Stimulated activated CD8-positive, alpha-beta memory T cell treated with anti-CD3 and anti-CD28 coated beads, Interleukin-4, amount 100 ng/mL, for 4 hours (primary cell): ENCODE measurements at places on chromosomes 1 and 21.

GRCh38 chr1:108502624-108503023 is 52.5 kb downstream of the NBPF6 start:
- DNase-seq: no peak

DNA sequence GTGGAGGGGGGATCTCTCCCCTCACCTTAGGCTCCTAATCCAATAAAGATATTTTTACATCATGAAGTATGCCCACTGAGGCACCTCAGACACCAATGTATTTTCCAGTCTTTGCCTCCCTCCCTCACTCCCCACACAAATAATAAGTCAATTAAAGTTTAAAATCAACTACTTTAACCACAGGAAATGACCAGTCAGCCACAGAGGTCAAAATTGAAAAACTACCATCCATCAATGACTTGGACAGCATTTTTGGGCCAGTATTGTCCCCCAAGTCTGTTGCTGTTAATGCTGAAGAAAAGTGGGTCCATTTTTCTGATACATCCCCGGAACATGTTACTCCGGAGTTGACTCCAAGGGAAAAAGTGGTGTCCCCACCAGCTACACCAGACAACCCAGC is 70.6 kb upstream of the DYNLT5 start:
- no peak for DNase-seq

DNA sequence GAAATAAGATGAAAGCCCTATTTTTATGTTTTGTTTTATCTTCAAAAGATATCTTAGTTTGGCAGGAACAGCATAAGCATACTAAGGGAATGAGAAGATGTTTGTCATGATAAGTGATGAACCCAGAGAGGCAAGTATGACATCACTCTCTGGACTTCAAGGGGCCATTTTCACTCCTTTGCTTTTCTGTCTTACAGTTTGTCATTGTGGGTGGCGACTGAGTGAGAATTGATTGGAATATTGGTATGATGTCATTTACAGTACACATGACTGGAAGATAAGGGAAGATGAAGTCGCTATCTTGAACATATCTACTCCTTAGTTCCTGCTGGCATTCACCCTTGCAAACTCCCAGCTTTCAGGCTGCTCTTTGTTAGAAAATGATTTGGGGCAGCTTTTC is 258.1 kb upstream of the RAB4A start:
- DNase-seq: no peak

DNA sequence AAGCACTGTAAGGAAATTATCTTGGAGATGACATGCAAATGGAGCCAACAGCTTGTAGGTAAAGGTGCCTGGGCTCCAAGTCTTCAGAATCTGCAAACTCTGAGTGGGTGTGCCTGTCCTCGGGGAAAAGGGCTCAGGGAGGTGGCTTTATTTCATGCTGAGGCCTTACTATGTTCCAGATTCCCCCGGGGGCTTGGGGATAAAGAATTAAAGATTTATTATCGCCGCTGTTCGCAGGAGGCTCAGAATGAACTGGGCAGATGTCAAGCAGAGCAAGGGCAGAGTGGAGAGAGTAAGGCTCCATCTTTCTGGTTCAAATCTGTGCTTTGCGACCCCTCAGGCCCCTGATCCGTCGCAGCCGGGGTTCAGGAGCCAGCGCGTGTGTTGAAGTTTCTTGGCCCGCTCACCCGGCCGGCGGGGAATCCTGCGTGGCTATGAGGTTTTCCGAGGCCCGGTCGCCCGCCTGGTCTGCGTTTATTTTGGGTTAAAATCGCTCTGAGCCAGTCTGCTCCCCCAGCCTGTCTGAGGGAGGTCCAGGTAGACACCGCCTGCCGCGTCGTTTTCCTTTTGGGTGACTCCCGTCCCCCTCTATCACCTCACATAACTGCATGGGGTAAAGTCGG is 19.5 kb downstream of the RHOU start:
- DNase-seq: no peak

DNA sequence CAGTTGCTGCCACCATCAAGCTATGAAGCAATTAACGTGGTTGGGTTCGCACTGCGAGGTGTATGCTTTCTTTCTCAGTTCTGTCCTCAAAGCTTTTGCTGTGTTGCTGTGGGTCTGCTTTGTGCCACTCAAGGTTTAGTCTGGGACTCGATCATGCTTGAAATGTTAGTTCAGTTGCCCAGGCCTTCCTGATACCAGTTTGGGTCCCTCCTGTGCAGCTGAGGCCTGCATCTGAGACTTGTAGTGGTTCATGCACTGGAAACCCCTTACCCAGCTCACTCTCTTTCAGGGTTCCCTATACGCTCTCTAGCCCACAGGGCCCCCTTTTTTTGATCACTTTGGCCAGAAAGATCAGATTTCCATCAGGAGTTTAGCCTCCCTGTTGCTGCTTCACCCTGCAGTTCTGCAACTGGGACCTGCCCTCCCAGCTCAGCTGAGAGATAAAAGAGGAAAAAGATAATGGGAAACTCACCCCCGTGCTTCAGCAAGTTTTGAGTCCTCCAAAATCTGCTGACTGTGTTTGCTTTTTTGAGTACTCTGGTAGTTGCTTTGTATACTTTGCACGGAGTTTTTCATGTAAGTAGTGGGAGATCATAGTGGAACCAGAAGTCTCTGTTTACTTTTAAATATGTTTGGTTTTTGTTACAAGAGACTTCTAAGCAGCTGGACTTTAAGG is 317.0 kb downstream of the HHAT start:
- no peak for DNase-seq

- DNase-seq: no peak
Measured at GRCh38 chr1:181061487-181061886, 27.0 kb upstream of the IER5 start.

DNA sequence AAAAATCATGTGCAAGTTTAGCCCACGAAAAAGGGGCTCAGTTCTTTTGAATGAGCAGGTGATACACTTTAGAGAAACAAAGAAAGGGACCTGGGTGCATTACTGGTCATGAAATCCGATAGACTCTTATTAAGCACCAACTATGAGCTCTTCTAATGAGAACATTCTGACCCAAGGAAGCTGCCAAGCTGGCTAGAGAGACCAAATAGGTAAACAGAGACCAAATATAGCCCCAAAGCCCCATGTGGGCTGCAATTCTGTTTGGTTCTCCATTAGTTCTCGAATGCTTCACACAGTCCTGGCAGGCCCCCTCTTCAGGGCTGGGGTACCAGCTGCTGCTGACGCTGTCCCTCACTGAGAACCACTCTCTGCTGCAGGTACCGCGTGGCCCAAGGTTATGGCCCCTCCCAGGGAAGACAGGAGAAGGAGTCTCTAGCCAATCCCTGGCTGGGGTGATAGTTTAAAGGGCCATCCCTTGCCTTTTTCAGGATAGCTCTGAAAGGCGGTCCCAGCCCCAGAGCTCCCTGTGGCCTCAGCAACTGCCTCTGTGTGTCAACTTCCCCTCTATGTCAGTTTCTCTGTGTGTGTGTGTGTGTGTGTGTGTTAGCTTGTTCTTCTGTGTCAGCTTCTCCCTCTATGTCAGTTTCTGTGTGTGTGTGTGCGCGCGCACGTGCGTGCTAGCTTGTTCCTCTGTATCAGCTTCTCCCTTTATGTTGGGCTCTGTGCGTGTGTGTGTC is 7.1 kb upstream of the UBXN10 start:
- no peak for DNase-seq

- DNase-seq: no peak
Measured at GRCh38 chr1:150551051-150551783, 2.0 kb downstream of the ADAMTSL4 start.

- DNase-seq: no peak
Measured at GRCh38 chr21:22120616-22121266, 1122.5 kb downstream of the NCAM2 start.

DNA sequence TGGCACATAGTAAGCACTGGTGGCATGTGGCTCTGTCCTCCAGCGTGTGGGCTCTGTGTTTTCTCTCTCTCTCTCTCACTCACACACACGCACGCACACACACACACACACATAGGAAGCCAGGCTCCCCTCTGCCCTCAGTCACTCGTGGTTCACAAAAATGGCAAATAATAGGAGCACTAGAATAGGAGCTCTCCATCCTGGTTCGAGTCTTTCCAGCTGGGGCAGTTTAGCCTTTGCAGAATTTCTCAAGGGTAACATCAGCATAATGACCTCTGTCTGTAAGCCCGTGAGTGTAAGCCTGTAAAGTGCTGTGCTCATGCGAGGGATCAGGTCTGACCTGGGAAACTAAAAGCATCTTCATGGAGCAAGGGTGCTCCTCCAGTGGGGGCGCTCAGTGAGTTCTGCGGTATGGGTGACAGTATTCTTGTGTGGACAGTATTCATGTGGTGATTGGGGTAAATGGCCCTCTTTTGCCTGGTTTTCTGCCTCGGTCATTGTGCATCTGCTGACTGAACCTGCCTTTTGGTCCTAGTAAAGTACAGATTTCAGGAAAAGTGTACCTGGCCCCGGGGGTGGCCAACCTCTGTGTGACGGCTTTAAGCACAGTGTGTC is 842 bp upstream of the ZC3H12A start:
- no peak for DNase-seq
